Stimulated activated CD4-positive, alpha-beta T cell treated with anti-CD3 and anti-CD28 coated beads, TNF-alpha, amount 100 ng/mL, for 4 hours (primary cell): ENCODE measurements at places on chromosomes 5 and 9.
A peak's percentile ranks its signal among the peaks of the same experiment; 100 is the strongest.

- DNase-seq: no peak
These were observed 155.0 kb upstream of the TSLP start for GRCh38 chr5:110916381-110917049.

- no peak for DNase-seq
These were observed 18.6 kb upstream of the SUSD1 start for GRCh38 chr9:112193572-112194288.

GRCh38 chr5:107320846-107321245 is 349.9 kb downstream of the EFNA5 start:
- DNase-seq: no peak

GRCh38 chr9:134195558-134195957 is 31.2 kb upstream of the RNU6ATAC start:
- no peak for DNase-seq

DNA sequence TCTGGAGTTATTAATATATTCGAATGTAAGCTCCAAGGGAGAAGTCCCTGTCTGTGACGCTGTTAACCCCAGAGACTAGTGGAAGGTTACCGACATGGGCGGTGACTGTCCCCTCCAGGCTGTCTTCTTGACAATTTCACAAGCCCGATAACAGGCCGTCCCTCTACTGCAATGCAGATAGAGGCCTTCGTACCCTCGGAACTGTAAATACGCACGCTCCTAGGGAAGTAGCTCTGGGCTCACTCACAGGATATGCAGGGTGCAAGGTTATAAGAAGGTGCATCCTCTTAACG is 680 bp upstream of the RFK start:
- peak; percentile 25 for DNase-seq

DNA sequence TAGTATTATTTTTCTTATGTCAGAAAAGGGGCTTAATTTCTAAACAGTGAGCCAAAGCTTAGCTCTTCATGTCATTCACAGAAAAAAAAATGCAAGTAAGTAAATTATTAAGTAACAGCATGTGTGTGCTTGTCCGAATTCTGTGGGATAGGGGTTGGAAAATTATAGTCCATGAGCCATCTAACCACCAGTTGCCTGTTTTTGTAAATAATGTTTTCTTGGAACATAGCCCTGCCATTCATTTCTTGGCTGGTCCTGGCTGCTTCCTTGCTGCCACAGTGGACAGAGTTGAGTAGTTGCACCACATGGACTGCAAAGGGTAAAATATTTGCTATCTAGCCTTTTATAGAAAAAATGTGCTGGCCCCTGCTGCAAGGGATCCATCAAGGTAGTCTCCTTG is 513.7 kb upstream of the WWC1 start:
- DNase-seq: no peak

DNA sequence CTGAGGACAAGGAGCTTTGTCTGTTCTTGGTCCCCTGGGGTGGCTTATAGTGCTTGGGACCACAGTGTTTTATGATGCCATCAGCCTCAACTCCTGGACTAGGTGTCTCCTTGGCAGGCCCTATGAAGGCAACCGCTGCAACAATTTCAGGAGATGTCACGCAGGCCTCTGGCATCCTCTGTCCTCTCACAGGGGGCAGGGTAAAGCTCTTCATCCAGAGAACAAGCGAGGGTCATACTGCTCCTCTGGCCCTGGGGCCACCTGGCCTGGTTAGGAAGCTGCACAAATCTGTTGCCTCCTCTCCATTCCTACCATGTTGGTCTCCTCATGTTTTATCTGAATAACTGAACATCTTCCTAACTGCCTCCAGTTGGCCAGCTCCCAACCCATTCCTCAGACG is 148.9 kb upstream of the SPEF2 start:
- no peak for DNase-seq

- DNase-seq: no peak
These were observed 77.3 kb downstream of the SLC38A9 start for GRCh38 chr5:55634866-55635265.

DNA sequence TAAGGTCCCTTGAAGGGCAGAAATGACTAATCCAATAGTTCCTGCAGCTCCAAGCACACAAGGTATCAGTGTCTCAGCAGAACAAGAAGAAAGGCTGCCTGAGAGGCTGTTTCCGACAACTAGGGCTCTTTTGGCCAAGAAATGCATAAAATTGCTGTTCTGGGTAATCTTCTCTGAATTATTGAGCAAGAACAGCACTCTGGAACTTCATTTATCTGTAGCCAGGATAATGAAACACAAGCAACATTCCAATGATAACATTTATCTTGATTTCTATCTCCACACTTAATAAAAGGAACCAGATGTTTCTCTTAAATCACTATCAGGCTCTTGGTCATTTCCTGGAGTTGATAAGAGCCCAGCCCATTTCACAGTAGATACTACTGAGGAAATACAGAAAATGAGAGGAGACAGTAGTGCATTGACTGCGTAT is 17.0 kb upstream of the AUH start:
- DNase-seq: no peak

- DNase-seq: no peak
These were observed 264.0 kb upstream of the MEF2C start for GRCh38 chr5:89147031-89147430.

GRCh38 chr5:130488252-130488651 is 584.0 kb downstream of the CHSY3 start:
- DNase-seq: no peak

- no peak for DNase-seq
These were observed 14.5 kb upstream of the TGFBI start for GRCh38 chr5:136014049-136015002.

DNA sequence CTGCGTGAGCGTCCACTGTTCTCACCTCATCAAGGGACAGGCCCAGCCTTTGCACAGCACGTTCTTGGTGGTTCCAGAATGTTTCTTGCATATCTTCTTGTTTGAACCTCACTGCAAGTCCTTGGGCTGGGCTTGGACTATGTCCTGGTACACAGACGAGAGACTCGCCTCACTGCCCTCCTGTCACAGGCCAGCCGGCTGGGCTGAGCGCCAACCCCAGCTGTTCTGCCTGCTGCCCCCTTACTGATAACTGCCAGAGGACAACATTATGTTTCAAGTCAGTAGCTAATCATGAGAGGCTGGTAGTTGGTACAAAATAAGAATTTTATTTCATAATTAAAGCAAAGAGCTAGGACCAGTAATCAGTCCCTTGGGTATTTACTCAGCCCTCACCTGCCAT is 52.8 kb upstream of the LRRTM2 start:
- no peak for DNase-seq

DNA sequence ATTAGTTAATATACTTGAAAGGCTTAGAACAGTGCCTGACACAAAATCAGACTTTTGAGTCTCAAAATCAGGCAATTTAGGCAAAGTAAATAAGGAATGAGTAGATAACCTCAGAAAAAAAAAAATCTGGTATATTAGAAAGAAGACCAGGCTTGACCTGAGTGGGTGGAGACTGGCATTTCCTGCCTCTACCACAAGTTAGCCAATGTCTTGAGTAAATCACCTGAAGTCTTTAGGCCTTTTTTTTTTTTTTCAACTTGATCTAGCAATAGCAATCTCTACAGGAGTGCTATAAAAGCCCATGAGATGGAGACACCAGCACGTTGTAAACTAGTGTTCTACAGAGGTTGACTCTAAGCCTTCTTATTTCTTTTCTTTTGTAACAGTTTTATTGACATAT is 104.2 kb upstream of the RASEF start:
- no peak for DNase-seq

DNA sequence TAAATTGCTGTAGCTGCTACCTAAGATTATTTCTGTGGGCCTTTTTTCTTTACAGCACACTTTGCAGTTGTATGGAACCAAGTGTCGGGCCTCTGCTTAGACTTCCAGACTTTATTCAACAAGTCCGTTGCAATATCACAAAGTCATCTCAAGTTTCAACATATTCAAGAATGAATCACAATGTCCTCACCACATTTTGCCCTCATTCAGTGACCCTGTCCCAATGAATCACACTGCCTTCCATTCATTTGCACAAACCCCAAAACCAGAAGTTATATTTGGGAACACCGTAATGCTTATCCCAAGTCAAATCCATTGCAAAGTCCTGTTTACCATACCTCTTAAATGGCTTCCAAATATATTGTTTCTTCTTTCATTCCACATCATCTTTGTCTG is 439.6 kb downstream of the CSNK1G3 start:
- DNase-seq: no peak

GRCh38 chr5:82772281-82772680 is 304.9 kb downstream of the TMEM167A start:
- DNase-seq: no peak

- no peak for DNase-seq
These were observed 16.4 kb upstream of the C5orf58 start for GRCh38 chr5:170216257-170216864.

- DNase-seq: no peak
These were observed 97.5 kb downstream of the EBF1 start for GRCh38 chr5:159002171-159002570.

- no peak for DNase-seq
These were observed 3.1 kb upstream of the IL6ST start for GRCh38 chr5:55997742-55998351.

GRCh38 chr9:5178126-5178805 is 7.2 kb downstream of the INSL6 start:
- no peak for DNase-seq

- DNase-seq: no peak
These were observed 237.3 kb upstream of the TUT7 start for GRCh38 chr9:86591472-86591871.

DNA sequence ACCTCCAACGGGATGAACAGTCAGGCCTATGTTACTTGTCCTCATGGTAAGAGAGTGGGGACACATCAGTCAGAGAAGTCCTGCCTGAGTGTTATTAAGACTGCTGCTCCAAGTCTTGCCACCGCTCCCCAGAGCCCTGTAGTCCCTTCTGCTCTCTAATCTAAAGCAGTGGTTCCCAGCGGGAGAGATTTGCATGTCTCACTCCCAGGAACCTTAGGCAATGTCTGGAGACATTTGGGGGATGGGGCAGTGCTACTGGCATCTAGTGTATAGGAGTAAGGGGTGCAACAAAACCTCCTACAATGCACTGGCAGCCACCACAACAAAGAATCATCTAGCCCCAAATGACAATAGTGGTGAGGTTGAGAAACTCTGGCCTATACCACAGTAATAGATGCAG is 2.6 kb upstream of the SVEP1 start:
- no peak for DNase-seq

DNA sequence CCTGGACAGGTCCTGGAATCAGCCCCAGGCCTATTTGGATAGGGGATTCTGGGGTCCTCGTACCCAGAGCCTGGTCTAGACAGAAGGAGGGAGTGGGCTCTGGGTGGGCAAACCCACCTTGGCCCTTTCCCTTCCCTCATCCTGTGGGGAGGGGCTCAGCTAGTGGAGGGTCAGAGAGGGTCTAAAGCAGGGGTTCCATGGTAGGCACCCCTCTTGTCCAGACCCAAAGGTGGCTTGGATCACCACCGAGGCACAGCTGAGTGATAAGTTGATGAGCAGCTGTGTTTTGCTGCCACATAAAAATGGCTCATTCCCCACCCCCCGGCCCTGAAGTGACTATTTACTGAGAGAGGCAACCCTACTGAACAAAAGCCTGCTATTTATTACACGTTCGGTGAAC is 53.8 kb upstream of the KCNMB1 start:
- DNase-seq: no peak
